ENCODE measurements at places on chromosomes 2 and 18.

DNA sequence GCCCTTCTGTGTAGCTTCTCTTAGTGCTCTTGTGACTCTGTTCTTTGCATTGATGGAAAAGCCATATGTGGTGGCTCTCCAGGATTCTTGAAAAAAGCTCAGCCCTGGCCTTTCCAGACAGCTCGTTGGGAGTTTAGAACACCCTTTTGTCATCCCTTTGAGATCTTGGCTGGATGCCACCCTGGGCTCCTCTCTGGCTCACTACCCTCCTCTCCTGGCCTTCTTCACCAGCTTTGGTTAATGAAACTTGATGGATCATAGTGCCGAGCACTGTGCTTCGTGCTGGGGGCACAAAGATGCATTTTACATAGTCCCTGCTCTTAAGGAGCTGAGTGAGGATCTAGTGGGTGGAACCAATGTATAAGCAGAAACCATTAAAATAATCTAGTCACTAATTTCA lies 15.6 kb upstream of the FHOD3 start:
- H3K4me1 ChIP-seq: no peaks in the 10 kb centered on the region
- no peak overlapping the region for H3K27ac ChIP-seq
- no peaks in the 10 kb centered on the region for H3K36me3 ChIP-seq
- no peak for DNase-seq

DNA sequence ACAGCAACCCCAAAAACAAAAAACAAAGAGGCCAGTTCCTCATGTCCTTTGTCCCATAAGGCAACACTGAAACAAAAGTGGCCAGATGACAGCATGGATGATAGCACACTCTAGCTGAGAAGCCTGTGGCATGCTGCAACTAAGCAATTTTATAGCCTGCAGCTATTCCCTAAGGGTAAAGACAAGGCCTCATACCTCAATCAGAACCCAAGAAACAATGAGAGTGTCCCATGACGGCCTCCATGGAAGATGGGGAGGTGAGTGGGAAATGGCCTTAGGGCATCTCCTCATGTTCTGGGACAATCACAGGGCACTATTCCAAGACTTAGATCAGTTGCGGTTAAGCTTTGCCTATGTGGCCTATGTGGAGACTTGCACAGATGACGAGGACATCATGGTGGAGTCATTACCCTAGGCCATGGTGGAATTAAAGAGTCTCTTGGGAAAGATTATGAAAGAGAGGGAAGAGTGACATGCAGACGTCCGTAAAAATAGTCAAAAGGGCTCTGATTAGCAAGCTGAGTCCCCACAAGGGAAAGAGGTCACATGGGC lies 103.1 kb downstream of the INO80D start:
- H3K27ac ChIP-seq: no peak overlapping the region
- no peak for DNase-seq
- H3K4me3 ChIP-seq: no peak overlapping the region
- no peaks in the 10 kb centered on the region for H3K36me3 ChIP-seq
- H3K4me1 ChIP-seq: no peaks in the 10 kb centered on the region
- H3K27me3 ChIP-seq: no peaks in the 10 kb centered on the region

GRCh38 chr2:182318466-182319220 lies 108.2 kb downstream of the PDE1A start:
- no peaks in the 10 kb centered on the region for H3K4me1 ChIP-seq
- H3K36me3 ChIP-seq: no peaks in the 10 kb centered on the region
- no peaks in the 10 kb centered on the region for H3K27me3 ChIP-seq
- no peak overlapping the region for H3K4me3 ChIP-seq

DNA sequence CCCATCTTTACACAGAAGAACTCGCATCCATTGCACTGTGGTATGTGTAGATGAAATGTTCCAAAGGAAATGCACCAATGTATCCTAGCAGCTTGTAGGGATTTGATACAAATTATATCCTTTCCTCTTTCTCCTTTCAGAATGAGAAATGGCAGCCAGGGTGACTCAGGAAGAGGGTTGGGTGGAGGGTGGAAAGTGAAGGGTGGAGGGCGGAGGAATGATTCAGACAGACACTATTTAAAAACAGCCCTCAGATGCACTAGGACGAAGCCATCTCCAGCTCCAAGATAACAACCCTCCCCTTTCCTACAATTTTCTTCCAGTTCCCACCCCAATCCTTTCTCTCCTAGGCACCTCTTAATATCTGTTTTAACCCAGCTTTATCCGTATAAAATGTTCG lies 96.2 kb upstream of the STK39 start:
- H3K27me3 ChIP-seq: no peaks in the 10 kb centered on the region
- no peak overlapping the region for H3K4me3 ChIP-seq
- DNase-seq: no peak

DNA sequence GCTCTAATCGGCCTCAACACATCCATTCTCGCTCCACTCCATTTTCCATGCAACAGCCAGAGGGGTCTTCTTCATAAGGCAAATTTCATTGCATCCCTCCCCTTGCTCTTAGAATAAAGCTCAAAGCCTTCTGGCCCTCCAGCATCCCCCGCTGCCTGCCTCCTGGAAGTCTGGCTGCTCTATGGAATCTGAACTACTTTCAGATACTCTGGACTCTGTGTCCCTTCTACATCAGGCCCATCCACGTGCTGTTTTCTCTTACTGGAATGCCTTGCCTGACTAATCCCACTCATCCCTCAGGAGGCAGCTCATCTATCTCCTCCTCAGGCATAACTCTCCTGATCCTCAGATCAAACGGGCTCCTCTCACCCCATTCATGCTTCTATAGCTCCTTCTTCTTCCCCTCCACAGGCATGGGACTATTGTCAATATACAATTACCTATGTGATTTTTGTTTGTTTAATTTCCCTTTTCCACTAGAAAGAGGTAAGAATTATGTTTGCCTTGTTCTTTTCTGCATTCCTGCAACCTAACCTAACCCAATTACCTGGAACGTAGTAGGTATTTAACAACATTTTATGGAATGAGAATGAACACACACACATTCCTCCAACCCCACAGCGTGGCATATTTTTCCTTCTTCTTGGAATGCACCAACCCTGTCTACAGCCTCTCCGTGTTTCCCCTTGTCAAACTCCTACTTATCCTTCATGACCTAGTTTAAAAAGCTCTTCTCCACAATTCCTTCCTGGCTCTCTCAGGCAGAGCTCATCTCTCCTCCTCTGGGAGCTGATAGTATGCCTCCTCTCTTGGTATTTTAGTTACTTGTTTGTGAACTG lies 49.5 kb downstream of the LBH start:
- H3K27me3 ChIP-seq: no peaks in the 10 kb centered on the region
- no peak for DNase-seq
- H3K4me3 ChIP-seq: no peak overlapping the region
- no peaks in the 10 kb centered on the region for H3K36me3 ChIP-seq

- H3K36me3 ChIP-seq: no peaks in the 10 kb centered on the region
- H3K4me1 ChIP-seq: no peaks in the 10 kb centered on the region
- peaks cover 58% of the 10 kb centered on the region for H3K27me3 ChIP-seq
- no peak overlapping the region for H3K27ac ChIP-seq
- no peak overlapping the region for H3K4me3 ChIP-seq
Measured at GRCh38 chr2:134722728-134723127, 3.9 kb upstream of the TMEM163 start.

DNA sequence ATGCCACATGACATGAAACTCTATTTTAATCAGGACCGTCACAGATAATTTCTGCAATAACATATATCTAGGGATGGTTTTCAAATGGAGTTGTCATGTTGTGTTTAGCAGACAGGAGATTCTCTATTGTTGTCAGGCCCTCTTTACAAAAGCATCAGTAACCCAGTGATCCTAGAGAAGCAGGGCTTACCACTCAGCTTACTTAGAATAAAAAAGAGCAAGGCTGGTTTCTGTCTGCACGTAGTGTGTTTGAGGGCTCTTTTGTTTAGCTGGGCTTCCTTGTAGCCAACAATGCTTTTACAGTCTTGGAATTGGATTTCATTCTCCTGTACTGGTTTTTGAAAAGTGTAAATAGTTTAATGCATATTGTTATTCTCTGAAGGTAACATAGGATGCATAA lies 210.5 kb upstream of the NRP2 start:
- DNase-seq: no peak
- no peaks in the 10 kb centered on the region for H3K36me3 ChIP-seq
- no peak overlapping the region for H3K27ac ChIP-seq
- H3K4me1 ChIP-seq: no peaks in the 10 kb centered on the region

DNA sequence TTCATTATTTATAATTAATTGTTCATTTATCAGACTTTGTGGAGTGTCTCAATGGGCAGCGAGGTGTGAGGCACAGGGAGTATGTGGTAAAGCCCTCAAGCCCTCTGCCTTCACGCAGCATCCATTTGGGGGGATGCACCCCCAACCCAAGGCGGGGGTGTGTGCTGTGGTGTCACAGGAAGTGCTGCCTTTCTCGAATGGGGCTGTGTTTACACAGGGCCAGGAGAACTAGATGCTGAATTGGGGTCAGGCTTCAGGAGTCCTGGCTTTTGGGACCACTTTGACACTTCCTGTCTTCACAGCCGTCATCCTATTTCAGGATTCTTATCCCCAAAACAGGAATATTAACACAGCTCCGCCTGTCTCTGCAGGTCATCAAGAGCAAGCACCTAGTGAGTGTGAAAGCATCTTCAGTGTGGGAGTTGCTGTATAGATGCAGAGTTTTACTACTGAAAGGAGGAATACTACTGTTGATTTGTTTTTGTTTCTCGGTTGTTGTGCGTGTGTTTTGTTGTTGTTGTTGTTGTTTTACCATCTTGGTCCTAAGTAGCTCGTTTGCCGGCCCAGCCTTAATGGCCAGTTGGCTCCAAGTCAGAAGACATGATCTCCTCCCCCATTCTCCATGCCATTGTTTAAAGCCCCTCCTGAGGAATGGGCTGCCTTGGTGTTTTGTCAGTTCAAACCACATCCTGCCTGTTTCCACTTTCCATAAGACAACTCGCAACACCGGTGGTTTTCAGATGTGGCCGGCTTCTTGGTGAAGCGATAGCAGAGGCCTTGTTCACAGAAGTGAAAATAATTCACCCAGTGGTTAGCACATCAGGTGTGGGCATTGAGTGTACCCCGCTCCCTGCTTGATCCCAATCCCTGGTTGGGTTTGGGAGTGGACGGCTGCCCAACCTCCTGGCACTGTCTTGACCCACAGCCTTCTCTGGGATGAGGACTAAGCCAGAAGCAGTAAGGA lies 221.3 kb downstream of the BCL2 start:
- no peak overlapping the region for H3K4me3 ChIP-seq
- DNase-seq: no peak
- no peaks in the 10 kb centered on the region for H3K4me1 ChIP-seq
- H3K36me3 ChIP-seq: no peaks in the 10 kb centered on the region
- no peaks in the 10 kb centered on the region for H3K27me3 ChIP-seq

- H3K27me3 ChIP-seq: no peaks in the 10 kb centered on the region
- DNase-seq: no peak
- H3K36me3 ChIP-seq: no peaks in the 10 kb centered on the region
- no peak overlapping the region for H3K4me3 ChIP-seq
- peaks cover 7% of the 10 kb centered on the region for H3K4me1 ChIP-seq
Measured at GRCh38 chr2:63225964-63226686, 175.5 kb downstream of the OTX1 start.

- H3K36me3 ChIP-seq: no peaks in the 10 kb centered on the region
- H3K4me1 ChIP-seq: no peaks in the 10 kb centered on the region
- no peak overlapping the region for H3K27ac ChIP-seq
Measured at GRCh38 chr2:228535396-228535795, 353.9 kb upstream of the SPHKAP start.

DNA sequence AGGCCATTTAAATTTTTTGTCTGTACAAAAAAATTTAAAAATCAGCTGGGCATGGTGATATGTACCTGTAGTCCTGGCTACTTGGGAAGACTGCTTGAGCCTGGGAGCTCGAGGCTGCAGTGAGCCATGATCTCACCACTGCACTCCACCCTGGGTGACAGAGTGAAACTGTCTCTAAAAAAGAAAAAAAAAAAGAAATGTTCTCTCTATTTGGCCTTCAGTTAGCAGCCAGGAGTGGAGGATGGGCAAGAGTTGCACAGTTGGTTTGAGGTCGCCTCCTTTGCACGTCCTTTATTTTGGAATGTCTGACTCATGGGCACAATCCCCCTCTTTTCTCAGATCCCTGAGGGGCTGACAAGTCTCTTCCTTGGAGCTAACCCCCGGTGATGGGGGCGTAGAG lies 26.3 kb downstream of the ITM2C start:
- no peak overlapping the region for H3K27ac ChIP-seq
- no peaks in the 10 kb centered on the region for H3K27me3 ChIP-seq
- DNase-seq: no peak
- H3K4me1 ChIP-seq: no peaks in the 10 kb centered on the region

DNA sequence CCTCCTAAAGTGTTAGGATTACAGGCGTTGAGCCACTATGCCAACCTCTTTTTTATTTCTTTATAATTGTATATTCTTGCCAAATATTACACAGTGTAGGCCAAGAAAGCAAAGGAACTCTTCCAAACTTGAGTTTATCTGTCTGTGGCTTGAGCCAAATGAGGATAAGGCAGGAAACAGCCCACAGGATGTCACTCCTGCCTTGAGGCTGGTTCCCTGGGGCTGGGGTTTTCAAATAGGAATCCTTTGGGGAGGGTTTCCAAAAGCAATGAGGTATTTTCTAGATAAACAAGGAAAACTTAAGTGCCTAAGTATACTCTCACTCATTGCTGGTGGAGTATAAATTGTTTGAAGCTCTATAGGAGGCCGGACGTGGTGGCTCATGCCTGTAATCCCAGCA lies 56.4 kb downstream of the ADCY3 start:
- peaks cover 6% of the 10 kb centered on the region for H3K36me3 ChIP-seq
- no peak overlapping the region for H3K27ac ChIP-seq
- H3K4me1 ChIP-seq: no peaks in the 10 kb centered on the region

DNA sequence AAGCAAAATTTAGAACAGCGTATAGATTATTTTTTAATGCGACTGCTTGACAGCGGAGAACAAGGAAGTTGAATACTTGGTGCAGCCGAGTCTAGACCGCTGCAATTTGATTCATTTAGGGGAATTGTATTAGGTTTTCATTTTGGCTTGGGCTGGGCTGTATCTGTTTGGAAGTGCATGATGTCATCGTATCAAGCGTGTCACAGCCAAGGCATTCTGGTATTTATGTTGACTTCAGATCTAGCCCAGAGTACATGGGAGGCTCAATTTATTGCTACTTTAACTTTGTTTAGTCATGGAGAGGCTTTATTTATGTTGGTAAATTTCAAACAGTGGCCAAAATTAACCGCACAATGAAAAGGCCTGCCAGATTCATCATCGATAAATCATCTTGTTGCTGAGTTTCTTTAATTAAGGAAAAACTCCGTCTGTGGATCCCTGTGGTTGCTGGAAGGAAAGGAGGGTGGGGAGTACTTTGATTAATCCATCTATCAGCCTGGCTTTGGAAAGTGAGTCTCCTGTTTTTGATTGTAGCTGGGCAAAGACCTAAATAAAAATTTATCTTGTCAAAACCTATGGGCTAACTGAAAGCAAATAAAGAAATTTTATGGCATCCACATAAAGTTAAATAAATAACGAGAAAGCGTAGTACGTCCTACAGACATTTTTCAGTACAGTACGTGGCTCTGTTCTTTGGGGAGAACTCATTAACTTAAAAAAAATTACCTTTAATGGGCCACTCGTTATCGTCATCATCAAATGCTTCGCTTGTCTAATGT lies 230.4 kb upstream of the SPRED2 start:
- H3K36me3 ChIP-seq: no peaks in the 10 kb centered on the region
- no peak overlapping the region for H3K4me3 ChIP-seq
- peaks cover 21% of the 10 kb centered on the region for H3K4me1 ChIP-seq
- DNase-seq: no peak

- H3K27me3 ChIP-seq: no peaks in the 10 kb centered on the region
- H3K4me1 ChIP-seq: no peaks in the 10 kb centered on the region
- DNase-seq: no peak
- no peak overlapping the region for H3K4me3 ChIP-seq
- no peak overlapping the region for H3K27ac ChIP-seq
Measured at GRCh38 chr2:200469708-200470211, 40.1 kb downstream of the KCTD18 start.
